ENCODE measurements at places on chromosomes 2 and 18.
A peak's percentile ranks its signal among the peaks of the same experiment; 100 is the strongest.

- no peak for DNase-seq
Measured at GRCh38 chr18:77552945-77553344, 303.3 kb downstream of the GALR1 start.

- no peak for DNase-seq
Measured at GRCh38 chr2:112740527-112740926, 19.7 kb downstream of the NT5DC4 start.

GRCh38 chr2:69279211-69279610 lies 107.8 kb downstream of the GFPT1 start:
- no peak for DNase-seq

DNA sequence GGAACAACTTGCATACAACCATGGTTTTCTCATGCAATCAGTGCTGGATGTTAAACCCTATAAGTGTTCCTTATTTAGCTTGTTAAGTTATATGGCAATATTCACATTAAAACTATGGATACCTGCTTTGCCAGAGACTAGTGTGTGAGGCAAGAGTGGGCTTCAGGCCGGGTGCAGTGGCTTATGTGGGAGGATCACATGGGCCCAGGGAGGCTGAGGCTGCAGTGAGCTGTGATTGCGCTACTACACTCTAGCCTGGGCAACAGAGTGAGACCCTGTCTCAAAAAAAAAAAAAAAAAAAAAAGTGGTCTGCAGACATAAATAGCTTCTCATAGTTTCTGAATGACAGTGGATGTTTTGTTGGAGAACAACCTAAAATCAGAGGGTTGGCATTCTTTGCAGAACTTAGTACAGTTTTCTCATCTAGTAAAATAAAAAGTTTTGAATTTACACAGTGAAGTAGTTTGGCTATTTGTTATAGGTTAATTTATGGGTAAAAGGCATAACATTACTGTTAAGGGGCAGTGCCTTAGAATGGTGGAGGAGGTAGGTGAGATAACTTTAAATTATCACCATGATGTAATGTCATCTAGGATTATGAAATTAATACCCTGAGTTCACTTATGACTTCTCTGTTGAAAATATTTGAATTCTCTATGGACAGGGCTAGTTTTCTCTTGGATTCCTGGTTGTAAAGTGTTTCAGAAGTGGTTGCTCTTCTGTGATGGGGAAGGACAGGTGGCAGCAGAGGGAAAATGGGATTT lies 5.3 kb downstream of the CERS6 start:
- DNase-seq: no peak

- no peak for DNase-seq
Measured at GRCh38 chr2:34105006-34105767, 506.1 kb upstream of the FAM98A start.

DNA sequence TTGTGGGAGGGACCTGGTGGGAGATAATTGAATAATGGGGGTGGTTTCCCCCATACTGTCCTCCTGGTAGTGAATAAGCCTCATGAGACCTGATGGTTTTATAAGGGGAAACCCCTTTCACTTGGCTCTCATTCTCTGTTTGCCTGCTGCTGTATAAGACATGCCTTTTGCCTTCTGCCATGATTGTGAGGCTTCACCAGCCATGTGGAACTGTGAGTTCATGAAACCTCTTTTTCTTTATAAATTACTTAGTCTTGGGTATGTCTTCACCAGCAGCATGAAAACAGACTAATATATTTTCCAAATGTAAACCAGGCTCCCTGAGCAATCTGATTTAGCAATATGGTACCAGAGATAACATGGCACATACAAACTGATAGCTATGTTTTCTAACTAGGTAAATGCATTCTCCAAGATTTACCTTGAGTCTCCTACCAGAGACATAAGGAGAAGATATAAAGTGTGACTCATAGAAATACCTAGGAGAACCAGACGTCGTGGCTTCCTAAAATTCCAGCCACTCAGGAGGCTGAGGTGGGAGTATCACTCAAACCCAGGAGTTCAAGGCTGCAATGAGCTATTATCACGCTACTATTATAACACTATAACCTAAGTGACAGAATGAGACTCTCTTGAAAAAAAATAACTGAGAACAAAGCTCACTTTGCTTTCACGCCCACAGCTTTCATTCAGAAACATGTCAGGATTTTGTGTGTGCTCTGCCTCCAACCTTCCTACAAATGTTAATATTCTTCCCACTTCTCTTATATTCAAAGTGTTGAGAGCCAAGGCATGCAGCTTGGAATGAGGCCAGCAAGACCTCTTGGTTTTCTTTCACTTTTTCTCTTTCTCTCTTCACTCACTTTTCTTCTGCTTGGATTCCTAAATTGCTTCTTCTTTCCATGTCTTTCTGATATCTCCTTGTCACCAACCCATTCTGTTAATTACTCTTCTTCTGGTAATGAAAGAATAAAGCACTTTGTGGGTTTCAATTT lies 263.9 kb upstream of the UBE2E3 start:
- DNase-seq: no peak

DNA sequence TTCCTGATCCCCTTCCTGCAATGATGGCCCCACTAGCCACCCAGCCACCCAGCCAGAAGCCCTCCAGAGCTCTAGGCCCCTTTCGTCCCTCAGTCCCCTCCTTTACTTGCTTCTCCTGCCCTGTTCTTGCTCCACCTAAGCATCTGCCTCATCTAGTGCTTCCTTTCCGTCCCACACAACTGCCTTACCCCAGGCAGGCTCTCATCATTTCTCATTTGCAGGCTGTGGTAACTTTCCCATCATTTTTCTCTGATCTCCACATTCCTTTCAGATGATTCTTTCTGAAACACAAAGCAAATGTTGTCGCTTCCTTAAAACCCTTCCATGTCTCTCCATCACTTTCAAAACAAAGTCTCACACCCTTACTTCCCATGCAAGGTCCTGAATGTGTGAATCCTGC lies 459.8 kb downstream of the METTL4 start:
- DNase-seq: no peak

DNA sequence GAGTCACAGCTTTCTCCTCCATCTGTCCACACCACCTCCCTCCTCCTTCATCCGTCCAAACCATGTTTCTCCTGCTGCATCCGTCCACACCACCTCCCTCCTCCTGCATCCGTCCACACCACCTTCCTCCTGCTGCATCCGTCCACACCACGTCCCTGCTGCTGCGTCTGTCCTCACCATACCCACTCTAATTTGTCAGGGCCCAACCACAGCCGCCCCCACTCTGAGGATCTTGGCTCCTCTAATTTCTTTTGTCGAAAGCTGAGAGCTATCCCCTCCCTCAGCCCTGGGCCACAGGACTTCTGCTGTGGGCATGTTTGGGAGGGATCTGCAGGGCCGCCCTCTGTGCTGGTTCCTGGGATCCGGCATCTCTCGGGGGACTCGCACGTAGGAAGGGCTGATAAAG lies 67.4 kb downstream of the TPO start:
- no peak for DNase-seq

DNA sequence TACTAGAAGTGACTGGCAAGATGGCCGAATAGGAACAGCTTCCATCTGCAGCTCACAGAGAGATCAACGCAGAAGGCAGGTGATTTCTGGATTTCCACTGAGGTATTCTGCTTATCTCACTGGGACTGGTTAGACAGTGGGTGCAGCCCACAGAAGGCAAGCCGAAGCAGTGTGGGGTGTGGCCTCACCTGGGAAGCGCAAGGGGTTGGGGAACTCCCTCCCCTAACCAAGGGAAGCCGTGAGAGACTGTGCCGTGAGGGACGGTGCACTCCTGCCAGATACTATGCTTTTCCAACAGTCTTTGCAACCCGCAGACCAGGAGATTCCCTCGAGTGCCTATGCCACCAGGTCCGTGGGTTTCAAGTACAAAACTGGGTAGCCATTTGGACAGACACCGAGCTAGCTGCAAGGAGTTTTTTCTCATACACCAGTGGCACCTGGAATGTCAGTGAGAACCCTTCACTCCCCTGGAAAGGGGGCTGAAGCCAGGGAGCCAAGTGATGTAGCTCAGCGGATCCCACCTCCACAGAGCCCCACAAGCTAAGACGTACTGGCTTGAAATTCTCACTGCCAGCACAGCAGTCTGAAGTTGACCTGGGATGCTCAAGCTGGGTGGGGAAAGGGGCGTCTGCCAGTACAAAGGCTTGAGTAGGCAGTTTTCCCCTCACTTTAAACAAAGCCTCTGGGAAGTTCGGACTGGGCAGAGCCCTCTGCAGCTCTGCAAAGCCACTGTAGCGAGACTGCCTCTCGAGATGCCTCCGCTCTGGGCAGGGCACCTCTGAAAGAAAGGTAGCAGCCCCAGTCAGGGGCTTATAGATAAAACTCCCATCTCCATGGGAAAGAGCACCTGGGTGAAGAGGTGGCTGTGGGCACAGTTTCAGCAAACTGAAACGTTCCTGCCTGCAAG lies 40.1 kb downstream of the PLEK start:
- DNase-seq: no peak

DNA sequence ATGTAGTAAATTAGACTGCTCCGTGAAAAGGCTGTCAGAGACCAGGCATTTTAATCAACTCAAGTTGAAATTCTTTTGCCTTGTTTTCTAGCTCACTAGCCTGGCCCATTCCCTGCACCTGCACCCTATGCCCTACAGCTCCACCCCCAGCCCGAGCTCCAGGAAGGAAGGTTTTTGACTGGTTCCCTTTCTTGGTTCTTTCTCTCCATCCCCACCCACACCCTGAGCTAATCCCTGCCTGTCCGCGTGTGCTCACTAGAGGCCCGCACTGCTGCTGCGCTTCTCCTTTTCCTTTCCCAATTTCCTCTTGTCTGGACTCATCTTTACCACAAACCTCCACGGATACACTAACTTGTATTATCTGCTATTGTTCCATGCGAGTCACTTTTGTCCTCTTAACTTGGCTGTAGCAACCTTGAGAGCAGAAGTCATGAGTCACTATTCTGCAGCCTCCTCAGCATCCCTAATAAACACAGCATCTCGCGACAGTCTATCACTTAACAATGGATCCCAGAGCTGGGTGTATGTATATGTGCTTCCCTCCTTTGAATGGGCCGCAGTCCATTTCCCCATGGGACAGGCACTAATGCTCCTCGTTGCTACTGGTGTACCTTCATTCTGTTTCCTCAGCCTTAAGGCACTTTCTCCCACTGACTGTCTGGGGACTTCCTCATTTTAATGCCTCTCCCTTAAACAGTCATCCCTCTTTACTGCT lies 36.5 kb downstream of the COLEC12 start:
- DNase-seq: no peak

DNA sequence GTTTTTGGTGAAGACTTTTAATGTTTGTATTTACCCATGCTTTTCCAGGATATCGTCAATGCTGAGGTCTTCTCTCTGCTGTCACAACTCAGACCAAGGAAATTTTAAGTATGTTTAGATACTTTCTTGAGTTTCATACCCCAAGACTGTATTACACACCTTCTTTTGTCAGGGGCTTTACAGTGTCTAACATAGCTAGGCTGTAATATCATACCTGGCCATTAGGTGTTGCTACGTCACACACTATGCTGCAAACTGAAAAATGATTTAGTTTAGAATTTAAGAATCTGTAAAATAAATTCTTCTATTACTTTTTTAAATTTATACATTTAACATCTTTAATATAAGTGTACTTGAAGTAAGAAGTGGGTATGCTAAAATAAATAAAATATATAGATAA lies 358.4 kb upstream of the NRP2 start:
- DNase-seq: peak; percentile 5

DNA sequence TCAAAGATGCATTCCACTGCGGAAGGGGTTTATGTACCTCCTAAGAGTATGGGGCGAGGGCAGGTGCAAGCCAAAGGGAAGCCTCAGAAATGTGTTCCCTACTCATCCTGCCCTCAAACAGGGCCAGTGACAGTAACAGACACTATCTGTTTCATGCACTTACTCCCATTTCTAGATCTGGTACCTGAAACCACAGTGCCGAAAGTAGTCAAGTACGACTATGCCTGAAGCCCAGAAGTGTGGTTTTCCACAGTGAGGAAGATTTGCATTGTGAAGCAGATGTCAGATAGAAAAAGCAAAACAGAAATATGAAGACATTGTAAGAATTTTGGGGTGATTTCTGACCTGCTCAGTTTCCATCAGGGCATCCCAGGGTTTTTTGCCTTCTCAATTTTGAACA lies 748.7 kb downstream of the RNF144A start:
- no peak for DNase-seq

- no peak for DNase-seq
Measured at GRCh38 chr18:11885278-11885947, 22.7 kb downstream of the MPPE1 start.

DNA sequence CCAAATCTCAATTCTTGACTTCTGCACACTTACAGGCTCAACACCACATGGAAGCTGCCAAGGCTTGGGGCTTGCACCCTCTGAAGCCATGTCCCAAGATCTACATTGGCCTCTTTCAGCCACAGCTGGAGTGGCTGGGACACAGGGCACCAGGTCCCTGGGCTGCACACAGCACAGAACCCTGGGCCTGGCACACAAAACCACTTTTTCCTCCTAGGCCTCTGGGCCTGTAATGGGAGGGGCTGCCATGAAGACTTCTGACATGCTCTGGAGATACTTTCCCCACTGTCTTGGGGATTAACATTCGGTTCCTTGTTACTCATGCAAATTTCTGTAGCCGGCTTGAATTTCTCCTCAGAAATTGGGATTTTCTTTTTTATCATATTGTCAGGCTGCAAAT lies 29.9 kb downstream of the SP9 start:
- no peak for DNase-seq

- no peak for DNase-seq
Measured at GRCh38 chr2:23286758-23287704, 97.9 kb upstream of the KLHL29 start.

DNA sequence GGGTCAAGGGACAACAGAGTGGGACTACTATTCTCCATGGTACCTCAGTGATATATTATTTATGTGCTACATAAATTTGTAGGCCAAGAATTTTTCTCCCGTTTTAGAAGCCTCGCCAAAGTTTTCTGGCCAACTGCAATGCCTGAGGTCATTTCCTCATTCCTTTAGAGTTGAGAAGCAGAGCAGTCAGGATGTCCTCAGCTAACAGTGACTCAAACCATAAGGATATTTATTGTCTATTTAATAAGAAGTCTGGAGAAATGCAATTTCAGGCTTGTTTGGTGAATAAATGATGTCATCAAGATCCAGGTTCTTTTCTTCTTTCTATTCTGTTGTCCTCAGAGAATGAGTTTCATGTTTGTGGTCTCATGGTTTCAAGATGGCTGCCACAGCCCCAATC lies 91.0 kb downstream of the ADCYAP1 start:
- DNase-seq: no peak

- DNase-seq: no peak
Measured at GRCh38 chr2:173511942-173512341, 157.3 kb downstream of the CDCA7 start.

DNA sequence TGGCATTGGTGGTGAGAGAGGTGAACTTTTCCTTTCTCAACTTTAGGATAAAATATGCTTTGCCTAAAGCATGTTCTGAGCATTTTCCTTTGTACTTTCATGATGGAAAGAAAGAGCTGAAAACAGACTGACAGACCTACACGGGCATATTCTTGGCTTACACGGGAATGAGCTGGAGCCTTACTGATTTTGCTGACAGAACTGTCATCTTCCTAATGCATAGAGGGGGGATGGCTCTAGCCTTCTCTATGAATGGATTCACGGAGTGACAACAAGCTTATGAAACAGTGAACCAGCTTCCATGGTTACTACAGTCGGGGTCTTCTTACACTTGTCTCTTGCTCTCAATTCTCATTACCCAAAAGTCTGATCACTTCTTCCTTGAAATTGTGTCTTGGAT lies 32.2 kb downstream of the FSHR start:
- no peak for DNase-seq
